ENCODE measurements at places on chromosomes 3 and 15. TPM values are rescaled to one million over a fixed set of nuclear protein-coding genes. Genes with fewer than 3 reads are reported as not detected.

- ATAC-seq = no peak
Measured at GRCh38 chr3:37687966-37688365, 173.7 kb upstream of the CTDSPL start.

DNA sequence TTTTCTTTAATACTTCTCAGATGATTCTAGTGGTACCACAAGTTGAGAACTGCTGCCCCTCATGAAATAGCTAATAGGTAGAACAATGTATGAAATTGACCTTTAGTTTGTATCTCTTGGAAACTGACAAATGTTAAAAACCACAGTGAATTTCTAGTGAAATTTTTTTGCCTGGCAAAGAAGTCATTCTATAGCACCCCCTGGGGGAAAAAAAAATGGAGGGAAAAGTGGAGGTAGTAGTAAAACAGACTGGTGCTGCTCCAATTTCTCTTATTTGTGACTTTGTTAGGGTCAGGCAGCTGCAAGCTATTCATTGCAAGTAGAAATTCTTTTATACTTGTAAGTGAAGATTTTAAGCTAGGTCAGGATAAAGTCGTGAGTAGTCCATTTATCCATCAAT lies 605.0 kb downstream of the NLGN1 start:
- no peak for ATAC-seq

- no peak for ATAC-seq
Measured at GRCh38 chr3:135383301-135383700, 582.2 kb upstream of the PPP2R3A start.

DNA sequence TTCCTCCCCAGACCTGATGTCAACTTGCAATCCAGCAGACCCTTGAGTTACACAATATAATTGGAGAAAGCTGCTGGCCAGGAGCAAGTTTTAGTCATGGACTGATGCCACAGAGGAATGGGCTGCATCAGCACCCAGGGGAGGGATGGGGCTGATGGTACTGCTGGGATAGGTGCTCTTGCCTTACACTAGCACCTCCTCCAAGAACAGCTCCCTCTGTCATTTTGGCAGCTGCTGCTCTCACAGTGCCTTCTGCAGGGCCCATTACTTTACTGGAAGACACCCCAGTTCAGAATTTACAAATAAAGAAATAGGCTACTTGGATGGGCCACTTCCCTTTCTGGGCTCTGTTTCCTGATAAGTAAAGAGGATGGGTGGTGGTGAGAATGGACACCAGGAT lies 85.3 kb upstream of the RORA start:
- ATAC-seq = no peak

The DUOX1 gene
- total RNA-seq = 114 TPM
